Vagina (tissue), 2 donors: ENCODE measurements at places on chromosomes 3 and 15.

DNA sequence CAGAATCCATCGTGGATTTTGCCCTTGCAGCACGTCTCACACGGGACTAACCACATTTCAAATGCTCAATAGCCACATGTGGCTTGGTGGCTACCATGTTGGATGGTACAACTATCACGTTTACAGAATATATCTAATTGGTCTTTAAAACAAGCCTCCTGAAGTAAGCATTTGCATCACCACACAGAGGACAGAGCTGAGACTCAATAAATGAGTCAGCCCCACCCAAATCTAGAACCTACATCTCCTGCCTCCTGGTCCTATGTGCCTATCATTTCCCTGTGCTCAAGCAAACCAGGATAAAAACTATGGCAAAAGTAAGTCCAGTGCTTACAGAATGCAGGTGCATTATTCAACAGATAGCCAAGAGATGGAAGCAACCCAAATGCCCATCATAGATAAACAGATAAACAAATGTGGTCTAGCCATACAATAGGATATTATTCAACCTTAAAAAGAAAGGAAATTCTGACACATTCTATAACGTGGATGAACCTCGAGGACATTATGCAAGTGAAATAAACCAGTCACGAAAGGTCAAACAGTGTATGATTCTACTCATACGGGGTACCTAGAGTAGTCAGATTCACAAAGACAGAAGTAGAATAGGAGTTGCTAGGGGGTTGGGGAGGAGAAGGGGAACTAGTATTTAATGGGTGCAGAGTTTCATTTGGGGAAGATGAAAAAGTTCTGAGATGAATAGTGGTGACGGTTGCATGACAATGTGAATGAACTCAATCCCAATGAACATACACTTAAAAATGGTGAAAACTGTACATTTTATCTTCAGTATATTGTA is 43.9 kb downstream of the SRGAP3 start:
- DNase-seq = no peak

GRCh38 chr15:80500021-80500420 is 95.8 kb downstream of the ARNT2 start:
- DNase-seq = peak; percentile 61

- DNase-seq = no peak
Observed at GRCh38 chr3:160105907-160106584, 117.4 kb downstream of the IL12A start.

GRCh38 chr3:124985349-124985748 is 50.8 kb upstream of the MUC13 start:
- DNase-seq = no peak

DNA sequence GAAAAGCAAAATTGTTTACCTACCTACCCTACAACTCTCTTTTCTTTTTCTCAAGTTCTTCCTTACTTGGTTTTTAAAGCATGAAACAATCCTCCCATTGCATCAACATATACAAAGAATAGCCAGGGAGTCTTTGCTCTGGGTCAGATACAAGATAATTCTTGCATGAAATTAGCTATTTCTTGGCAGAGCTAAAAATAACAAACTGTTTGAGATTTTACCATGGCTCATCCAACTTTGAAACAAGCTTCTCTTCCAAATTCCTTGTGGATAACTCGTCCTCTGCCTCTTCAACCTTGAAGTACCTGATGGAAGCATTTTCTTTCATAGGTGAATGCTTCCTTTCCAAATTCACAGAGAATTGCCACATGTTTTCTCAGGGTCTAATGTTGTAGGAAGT is 9.2 kb upstream of the CBLB start:
- DNase-seq = no peak

- DNase-seq = no peak
Observed at GRCh38 chr15:71730277-71731144, 79.8 kb upstream of the NR2E3 start.

GRCh38 chr3:69161587-69162307 is 39.4 kb upstream of the LMOD3 start:
- DNase-seq = no peak

DNA sequence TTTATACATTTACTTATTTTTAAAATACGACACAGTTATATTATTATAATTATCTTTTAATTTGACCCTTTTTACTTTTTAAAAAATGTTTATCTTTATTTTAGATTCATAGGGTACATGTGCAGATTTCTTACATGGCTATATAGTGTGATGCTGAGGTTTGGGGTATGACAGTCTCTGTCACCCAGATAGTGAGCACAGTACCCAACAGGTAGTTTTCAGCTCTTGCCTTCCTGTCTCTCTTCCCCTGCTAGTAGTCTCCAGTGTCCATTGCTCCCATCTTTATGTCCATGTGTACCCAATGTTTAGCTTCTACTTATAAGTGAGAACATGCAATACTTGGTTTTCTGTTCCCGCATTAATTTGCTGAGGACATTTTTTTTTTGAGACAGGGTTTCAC is 21.8 kb upstream of the KCNMB2 start:
- no peak for DNase-seq

- DNase-seq = no peak
Observed at GRCh38 chr15:42736793-42737528, at the start of gene CDAN1. Gene CDAN1, minus strand, starts transcription at chr15:42737128. Its CDS starts 26 bp downstream, at chr15:42737102.

- no peak for DNase-seq
Observed at GRCh38 chr3:188000361-188000861, 153.5 kb upstream of the LPP start.

GRCh38 chr3:52615166-52615565 is 70.5 kb downstream of the PBRM1 start:
- no peak for DNase-seq

DNA sequence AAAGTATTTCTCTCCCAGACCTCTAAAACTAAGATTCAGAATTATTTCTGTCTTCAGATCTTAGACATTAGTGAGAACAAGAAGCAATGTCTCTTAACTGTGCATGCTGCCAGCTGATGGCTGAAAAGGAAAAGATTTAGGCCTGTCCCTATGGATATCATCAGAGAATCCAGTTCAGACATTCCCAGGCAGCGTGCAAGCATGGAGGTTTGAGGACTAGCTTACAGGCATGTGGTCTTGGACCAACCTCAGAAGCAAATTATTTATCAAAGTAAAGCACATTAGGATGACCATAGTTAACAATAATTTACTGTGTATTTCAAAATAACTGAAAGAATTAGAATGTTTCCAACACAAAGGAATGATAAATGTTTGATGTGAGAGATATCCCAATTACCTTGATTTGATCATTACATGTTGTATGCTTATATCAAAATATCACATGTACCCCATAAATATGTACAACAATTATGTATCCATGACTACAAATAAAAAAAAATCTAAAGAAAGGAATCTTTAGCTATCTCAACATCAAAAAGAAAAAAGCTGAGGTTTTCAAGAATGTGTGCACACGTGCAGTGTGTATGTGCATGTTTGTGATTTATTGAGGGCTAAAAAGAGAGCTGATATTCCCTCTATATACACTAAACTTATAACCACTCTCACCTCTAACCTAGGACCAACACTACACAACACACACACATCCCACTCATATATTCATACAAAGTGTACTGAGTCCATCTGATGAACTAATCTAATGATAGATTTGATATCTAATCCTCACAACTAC is 108.9 kb upstream of the THBS1 start:
- DNase-seq = no peak

DNA sequence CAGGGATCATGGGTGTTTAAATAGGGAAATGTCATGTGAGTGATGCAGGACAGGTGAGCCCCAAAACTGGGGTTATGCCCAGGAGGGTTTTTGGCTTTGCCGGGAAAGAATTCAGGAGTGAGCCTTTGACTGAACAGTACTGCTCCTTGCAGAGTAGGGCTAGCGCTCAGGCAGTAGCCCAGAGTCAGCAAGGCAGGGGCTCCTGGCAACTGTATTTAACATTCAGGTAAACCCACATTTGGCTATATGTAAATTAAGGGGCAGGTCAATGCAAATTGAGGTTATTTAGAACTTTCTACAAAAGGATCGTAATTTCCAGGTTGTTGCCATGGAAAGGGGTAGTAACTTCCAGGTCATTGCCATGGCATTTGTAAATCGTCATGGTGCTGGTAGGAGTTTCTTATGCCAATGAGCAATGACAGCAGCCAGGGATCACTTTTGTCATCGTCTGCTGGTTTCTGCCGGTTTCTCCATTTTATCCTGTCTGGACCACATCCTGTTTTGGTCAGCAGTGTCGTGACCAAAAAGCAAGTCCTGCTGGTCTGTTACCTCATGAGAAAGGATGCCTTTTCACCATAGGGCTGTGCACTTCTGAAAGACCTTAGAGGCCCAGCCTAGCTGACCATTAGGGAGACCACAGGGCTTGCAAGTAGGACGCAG is 24.3 kb downstream of the MTHFS start:
- no peak for DNase-seq

DNA sequence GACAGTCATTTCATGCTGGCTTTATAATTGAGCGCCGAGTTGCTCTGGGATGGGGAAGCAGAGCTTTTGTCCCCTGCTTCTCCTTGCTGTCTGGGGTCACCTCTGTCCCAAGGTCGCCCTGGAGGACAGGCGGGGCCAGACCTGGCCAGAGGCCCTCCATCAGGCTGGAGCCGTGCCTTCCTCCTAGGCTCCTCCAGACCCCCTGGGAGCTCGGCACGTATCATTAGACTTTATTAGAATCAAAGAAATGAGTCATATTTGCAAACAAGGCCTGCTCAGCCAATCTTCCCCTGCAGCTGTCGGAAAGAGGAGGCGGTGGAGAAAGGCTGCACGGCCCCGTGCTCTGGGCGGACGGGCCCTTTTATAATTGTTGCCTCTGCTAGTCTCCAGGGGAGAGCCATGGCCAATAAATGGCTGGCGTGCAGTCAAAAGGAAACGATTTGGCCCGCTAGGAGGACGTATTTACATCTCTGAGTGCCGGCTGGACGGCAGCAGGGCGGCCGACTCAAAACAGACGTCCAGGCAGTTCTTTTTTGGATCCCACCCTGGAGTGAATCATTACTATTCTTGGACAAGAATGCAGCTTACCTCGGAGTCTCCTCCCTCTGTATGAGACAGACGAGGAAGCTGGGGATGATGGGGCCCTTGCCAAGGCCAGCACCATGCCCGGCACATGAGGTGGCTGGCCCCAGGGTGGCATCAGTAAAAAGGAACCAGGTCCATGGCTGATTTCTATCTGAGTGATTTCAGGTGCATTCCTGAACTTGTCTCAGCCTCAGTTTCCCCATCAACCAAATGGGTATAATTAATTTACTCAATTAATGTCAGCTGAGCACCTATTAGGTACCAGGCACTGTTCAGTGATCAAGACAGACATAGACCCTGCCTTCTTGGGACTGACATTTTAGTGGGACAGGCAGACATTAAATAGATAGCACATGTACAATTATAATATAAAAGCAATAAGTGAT is 50.6 kb downstream of the SLC6A6 start:
- DNase-seq = peak; percentile 98

DNA sequence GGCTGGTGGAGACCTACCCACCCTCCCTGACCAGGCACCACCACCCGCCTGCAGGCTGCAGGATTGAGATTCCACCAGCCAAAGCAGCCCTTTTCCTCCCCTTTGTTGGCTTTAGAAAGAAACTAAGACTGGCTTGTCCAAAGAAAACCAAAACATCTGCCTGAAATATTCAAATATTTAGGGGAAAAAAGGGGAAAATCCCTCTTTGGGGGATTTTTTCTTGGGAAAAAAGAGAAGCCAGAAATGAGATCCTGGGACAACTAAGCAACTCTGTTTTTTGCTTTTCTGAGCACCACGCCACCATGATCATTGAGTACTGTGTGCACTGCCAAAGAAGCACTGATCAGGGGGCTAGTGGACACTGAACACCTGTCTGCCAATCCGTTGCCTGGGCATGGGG is 2.6 kb downstream of the DCLK3 start:
- DNase-seq = no peak

DNA sequence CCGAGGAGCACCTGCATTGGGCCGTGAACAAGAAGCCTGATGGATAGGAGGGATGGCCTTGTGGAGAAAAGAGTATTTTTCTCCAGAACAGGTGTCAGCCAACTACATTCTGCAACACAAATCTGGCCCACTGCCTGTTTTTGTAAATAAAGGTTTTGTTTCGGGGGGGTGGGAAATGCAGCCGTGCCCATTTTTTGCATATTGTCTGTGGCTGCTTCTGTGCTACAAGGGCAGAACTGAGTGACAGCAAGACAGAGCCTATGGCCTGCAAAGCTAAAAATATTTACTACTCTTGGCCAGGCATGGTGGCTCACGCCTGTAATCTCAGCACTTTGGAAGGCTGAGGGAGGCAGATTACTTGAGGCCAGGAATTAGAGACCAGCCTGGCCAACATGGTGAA is 95.9 kb upstream of the AKAP13 start:
- no peak for DNase-seq

GRCh38 chr3:8436661-8437287 is 64.8 kb upstream of the LMCD1 start:
- DNase-seq = no peak

GRCh38 chr3:65234499-65234898 is 546.7 kb upstream of the ADAMTS9 start:
- DNase-seq = no peak

DNA sequence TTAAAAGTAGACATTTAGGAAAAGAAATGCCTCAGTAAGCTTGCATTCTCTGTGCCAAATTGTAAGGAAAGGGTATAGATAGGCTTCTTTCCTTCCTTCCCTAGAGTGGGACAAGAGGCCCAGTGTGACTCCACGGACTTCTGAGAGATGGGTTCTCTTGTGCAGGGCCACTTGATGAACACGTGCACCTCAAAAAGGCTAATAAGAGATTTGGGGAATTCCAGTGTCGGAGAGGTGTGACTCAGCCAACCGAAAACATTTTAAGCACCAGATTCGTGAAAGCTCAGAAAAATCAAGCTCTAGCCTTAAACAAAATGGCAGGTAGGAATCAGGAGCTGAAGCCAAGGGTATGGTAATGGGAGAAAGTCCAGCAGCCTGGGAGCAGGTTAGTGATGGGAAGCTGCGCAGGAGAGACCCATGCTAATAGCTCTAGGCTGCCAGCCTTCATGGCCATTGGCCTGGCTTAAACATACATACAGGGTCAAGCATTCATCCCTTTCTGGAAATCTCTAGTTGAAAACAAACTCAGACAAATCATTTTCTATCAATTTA is 56.2 kb downstream of the SV2B start:
- no peak for DNase-seq

- no peak for DNase-seq
Observed at GRCh38 chr3:130644628-130645253, 101.9 kb downstream of the PIK3R4 start.

DNA sequence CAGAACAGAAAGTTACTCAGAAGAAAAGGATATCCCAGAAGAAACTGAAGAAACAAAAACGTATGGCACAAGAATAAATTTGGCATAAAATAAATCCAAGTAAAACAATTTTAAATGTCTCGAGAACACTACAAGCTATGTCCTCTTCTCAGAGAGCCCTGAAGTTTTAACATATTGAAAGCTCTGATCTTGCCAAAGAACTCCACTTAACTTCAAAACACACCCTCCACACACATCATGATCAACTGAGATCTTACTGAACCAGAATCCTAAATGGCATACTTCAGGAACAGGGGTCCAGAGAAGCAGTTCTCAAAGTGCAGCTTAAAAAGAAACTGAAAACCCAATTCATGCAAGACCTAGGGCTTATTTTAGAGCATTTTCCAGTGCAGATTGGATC is 194.3 kb downstream of the MAGI1 start:
- no peak for DNase-seq
